ENCODE measurements at places on chromosomes 7 and 10.

DNA sequence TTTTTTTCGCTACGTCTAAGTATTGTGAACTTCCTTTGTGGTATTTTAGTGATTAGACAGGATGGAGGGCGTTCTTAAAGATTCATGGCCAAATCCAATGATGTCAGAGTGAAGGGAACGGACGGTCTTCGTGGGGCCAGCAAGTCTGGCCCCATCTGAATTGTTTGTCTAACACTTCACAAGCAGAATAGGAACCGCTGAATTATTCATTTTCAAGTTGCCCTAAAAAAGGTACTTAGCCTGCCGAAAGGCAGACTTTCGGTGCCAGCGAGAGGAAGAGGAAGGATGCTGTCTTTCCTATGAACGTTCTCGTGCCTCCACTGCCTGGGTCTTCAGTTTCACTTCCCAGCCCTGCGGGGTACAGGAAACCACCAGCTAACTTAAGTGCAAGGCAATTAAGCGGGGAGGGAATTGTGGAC lies 145.7 kb upstream of the SH2B2 start:
- DNase-seq = no peak

GRCh38 chr10:70350501-70350900 lies 31.9 kb downstream of the LRRC20 start:
- DNase-seq = no peak

DNA sequence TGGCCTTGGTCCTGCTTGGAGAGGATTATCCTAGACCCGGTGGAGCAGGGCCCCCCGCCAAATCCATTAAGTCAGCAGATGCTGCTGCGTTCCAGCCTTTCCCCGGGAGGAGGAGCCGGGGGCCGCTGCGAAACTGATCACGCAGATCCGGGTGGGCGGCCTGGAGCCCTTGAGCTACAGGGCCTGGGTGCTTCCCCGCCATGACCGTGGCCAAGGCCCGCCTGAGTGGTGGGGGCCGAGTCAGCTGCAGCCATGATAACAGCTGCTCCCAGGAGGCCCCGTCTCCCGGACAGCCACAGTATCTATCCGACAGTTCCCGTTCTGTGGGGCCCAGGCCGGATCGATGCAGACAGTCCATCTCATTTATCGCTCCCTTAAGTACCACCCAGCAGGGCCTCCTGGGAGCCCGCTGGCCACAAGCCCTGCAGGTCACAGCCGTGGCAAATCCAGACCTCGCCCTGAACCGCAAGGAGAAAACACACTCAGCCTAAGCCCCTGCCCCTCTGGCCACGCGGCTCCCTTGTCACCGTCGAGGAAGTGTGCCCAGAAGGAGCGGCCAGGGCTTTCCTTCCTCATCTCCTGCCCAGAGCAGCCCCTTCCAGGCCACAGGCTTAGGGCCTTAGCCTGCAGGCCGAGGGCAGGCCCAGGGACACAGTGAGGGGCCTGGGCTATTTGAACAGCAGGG lies 34.4 kb upstream of the SLC29A4 start:
- DNase-seq = no peak

- no peak for DNase-seq
Measured at GRCh38 chr7:137439829-137440825, 96.6 kb upstream of the PTN start.

DNA sequence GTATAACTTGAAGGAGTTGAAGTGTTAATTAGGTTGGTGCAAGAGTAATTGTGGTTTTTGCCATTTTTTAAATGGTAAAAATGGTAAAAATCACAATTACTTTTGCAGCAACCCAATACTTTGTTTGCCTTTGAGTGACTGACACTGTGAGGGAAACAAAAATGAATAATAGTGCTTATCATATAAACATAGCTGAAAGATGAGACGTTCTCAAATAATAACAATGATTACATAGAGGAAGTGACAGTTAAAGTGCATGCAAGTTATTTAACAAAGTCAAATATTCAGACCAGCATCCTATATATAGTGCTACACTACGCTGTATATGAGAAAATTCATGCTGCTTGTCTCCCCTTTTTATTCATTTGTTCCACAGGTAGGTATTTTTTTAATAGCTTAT lies 4.7 kb upstream of the HBP1 start:
- no peak for DNase-seq

DNA sequence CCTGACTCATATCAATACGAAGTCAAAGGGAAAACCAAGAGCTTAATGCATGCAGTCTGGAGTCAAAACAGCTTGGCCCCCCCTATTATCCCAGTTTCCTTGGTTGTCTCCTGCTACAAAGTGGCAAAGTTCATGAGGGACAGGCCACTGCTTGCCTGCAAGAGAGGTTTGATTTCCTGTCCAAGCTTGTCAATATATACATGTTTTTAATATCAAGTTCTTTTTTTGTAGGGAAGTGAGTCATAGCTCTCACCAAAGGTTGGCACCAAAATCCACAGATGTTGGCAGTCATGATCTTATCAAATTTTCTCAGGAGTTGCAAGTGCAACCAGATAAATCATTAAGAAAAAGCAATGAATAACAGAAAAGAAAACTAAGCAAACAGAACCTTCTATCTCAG lies 176.8 kb downstream of the COBL start:
- no peak for DNase-seq

DNA sequence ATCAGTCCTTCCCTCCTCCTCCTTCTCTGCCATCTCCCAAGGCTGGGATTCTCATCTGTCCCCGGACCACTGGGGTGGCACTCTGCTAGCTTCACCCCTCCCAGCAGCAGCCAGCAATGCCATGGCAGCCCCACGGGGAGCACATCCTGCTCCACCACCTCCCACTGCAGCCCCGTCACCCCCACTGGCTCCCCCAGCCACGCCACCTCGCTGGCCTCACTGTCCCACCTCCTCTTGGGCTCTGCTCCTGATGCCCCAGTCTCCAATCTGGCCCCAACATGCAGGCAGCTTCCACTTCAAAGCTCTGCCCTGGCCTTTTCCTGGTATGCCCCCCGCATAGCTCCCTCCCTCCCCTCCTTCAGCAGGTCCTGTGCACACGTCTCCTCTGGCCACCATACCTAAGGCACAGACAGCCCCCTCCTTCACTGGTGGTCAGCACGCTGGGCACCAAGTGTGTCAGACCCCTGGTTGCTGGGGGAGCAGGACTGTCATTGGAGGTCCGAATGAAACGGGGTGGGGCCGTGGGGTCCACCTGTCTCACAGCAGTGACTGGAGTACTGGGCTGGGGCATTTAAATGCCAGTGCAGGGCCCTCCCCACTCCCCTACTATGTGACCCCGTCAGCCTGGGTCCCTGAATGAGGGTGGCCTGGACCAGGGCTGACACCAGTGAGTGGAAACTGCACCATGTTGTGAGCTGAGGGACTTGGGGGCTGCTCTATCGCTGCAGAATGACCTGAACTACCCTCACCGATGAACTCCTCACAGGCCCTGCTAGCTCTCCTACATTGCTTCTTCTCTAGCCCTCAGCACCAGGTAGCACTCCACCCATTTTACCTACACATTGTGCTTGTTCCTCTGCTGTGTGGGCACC lies 38.7 kb downstream of the RASGEF1A start:
- DNase-seq = peak; percentile 7

DNA sequence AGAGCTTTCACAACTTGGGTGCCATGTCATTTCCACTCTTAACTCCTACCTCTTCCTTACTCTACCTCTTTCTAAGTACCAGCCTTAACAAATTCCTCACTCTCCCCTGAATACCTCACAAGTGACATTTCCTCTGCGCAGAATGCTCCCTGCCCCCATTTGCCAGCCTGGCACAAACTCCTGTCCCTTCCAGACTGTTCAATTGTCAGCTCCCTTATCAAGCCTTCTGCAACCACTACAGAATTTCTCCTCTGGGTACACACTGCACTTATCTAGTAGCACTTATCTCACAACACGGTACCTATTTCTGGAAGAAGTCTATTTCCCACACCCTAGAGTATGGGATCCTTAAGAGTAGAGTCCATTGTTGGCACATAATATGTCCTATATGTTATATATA lies 39.1 kb upstream of the ANAPC16 start:
- no peak for DNase-seq

DNA sequence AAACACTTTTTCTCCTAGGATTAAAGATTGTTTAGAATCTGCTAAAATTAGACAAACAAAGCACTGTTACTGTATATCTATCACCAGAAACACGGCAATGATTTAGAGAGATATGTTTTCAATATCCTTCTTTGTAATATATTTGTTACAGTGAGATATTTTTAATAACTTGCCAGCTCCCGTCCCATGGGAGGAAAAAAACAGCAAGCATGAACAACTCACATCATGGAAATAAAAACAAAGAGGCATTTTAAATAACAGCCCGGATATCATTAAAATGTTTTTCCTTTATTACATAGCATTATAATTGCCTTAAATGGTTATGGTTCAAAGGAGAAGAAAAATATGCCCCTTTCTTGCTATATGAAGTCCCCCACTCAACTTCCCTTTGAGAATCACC lies 272.1 kb downstream of the BMPER start:
- DNase-seq = no peak

DNA sequence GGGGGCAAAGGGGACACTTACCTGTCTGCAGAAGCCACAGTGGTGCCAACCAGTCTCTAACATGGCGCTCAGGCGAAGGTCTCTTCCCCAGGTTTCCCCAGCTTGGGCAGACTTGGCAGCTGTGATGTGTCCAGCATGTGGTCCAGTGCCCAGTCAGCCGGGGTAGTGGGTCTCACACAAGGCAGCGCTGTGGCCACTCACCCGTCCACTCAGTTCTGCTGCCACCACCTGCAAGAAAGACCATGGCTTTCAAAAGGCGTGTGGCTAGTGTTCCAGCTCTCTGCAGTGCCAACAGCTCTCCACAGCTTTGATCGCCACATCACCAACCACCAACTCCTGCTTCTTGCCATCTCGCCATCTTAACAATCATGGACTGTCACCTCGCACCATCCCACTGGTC lies 259.6 kb downstream of the USP6NL start:
- no peak for DNase-seq

GRCh38 chr10:17247210-17247609 lies 19.2 kb downstream of the VIM start:
- no peak for DNase-seq

GRCh38 chr10:72421885-72422540 lies 67.3 kb upstream of the DNAJB12 start:
- no peak for DNase-seq

DNA sequence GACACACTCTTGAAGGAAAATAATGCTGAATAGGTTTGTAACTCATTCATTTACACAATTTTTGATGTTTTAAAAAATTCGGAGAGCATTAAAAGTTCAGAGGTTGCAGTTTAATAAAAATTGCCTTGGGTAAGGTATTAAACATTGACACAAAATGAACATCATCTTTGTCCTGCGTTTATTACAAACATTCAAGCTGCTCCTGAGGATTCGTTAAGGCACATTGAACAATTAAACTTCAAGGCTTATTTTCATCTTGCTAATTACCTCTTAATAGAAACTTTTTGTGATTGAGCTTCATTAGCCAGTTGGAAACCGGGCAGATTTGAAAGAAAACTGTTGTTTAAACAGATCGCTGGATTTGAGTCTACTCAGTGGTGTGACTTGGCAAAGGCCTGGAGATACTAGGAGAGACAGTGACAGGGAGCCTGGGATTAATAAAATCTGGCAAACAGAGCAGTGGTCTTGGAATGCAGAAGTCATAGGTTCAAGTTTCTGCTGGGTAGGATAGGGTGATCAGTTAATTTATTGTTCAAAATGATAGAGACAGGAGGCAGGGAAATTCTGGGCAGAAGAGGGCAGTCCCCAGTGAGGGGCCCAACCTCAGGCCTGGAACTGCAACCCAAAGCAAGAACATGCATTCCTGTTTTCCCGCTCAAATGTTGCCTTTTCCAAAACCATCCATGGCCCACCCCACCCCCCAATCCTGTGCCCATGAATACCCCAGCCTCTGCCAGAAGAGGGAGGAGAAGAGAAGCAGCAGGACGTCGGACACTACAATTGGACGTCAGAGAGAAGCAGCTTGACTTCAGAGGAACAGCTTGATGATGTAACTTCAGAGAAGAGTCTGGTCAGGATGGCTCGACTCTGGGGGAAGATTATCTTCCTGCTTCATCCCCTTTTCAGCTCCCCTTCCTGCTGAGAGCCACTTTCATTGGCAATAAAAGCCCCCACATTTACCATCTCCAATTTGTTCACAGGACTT lies 43.5 kb upstream of the SLC35G1 start:
- no peak for DNase-seq

DNA sequence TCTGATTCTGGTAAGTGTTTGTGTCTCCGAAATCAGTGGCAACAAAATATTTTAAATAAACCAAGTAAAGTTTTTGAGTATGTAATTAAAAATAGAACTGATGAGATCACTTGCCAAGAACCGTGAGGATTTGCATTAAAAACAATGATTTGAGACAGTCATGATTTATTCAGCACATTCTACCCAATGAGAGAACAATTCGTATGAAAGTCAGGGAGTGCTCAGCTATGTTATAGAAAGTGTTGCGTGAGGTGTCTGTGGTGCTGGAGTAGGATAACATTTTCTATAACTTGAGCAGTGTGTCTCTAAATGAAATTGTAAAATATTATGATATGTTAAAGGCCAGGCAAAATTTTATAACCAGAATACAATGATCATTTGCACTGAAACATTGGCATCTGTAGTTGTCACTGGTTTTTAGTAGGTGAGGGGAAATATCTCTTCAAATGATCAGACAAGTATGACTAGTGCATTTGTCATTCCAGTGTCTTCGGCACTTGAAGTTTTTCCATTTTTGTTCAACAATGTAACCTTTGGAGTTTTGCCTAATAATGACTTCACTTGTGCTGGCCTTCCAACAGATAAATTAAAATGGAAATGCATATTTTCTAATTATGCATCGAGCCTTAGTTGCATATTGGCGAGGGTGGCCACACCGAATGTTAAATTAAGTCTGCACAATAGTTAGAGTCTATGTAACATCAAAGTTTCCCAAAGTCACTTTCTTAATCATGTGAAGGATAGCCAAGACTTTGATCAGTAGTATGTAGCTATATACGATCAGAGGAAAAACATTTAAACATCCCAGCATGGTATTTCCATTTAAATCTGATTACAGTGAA lies 335.9 kb downstream of the GFRA1 start:
- DNase-seq = no peak

DNA sequence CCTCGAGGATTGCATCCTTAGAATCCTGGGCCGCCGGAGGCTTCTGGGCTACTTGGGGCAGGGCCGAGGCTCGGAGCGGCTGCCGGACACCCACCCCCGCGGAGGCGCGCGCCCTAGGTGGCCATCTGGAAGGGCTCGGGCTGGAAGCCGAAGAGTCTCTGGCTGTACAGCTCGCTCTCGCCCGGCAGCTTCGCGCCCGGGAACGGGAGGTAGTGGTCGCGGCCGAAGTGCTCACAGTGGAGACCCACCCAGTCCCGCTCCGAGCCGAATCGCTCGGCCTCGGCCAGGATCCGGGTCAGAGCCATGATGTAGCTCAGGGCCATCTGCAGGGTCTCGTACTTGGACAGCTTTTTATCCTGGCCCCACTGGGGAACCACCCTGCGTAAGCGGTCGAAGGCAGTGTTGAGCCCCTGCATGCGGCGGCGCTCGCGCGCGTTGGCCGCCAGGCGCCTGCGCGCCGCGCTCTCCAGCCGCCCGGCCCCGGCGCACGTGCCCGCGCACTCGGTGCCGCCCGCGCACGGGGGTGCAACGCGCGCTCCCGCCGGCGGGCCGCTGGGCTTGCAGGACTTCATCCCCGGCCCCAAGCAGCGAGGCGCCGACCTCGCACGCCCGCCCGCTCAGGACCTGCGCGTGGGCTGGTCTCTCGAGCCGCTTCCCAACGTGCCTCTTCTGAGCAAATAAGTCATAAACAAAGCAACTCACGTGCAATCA lies 652 bp downstream of the ATOH7 start:
- DNase-seq = peak; percentile 35
